CD4-positive, alpha-beta T cell treated with Interleukin-12 subunit alpha and Interleukin-12 subunit beta, for 1 hour (primary cell): ENCODE measurements at places on chromosomes 11 and 22.

DNA sequence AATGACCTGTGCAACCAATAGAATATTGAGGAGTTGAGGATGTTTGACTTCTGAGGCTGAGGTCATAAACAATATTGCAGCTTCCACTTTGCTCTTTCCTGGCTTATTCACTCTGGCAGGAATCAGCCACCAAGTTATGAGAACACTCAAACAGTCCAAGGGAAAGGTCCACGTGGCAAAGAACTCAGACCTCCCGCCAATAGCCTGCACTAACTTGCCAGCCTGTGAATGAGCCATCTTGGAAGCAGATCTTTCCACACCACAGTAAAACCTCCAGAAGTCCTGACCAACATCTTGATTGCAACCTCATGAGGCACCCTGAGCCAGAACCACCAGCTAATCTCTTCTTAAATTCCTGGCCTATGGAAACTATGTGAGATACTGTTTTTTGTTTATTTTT is 22.7 kb upstream of the PICALM start:
- no peak for DNase-seq

GRCh38 chr11:35525501-35526175 is at the start of gene PAMR1:
Gene PAMR1 (minus strand): TSS chr11:35525616. CDS start chr11:35525585, 31 bp downstream.
- DNase-seq = no peak

GRCh38 chr22:28600546-28601143 is 79.0 kb downstream of the TTC28 start:
- peak; percentile 61 for DNase-seq

GRCh38 chr11:8087185-8087584 is 6.2 kb downstream of the TUB start:
- DNase-seq = no peak
